ELF-1 (cell line): ENCODE measurements at places on chromosomes 16 and 17.

DNA sequence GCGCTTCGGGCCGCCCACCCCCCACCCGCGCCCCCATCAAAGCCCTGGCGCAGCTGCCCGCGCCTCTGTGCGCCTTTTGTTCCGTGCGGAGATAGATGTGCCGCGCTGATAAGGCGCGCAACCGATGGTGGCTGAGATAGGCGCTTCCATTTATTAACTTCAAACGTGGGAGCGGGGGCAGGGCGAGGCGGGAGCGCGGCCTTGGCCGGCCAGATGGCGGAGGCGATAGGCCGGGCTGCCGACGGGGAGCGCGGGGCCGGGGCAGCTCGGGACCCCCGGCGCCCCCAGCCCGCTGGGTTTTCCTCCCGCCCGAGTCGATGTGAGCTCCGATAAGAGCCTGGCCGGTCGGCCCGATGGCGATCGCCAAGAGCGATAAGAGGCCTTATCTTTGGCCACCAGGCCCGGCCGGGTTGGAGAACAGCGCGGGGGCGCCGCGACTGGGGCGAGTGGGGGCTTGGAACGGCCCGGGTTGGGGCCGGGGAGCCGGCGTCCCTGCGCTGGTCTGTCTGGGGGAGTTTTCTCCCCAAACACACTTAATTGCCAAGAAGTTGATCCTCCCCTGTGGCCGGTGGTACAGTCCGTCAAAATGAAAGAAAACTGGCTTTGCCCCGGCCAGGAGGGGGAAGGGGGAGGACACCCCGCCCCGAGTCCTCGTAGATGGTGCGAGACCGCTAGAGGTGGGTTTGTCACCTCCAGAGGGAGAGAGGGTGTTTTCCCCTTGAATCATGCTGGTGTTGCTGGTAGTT is 2.7 kb downstream of the ZFPM1 start:
- peak; percentile 56 for DNase-seq

DNA sequence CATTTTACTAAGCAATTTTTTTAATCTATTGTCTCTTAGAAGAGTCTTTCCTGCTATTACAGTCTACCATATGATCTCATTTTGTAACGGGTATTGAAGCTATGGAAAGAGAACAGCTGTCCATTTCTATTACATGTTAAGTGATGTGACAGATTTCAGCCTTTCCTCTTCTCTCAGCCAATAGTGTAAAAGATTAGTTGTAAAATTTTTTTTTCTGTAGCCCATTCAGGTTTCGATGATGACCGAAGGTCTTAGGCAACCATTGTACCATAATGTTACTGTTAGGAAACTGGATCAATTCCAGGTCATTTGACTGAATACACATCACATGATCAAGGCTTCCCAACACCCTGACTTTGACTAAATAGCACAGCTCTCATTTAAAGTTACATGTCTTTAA is 147.6 kb upstream of the HLF start:
- no peak for DNase-seq

GRCh38 chr17:75610103-75610984 is 22.7 kb downstream of the MYO15B start:
- no peak for DNase-seq

GRCh38 chr16:87602001-87602775 is at the start of gene JPH3:
TSS of gene JPH3 (plus strand) at chr16:87602508. CDS start at chr16:87603147, 639 bp downstream.
- no peak for DNase-seq

DNA sequence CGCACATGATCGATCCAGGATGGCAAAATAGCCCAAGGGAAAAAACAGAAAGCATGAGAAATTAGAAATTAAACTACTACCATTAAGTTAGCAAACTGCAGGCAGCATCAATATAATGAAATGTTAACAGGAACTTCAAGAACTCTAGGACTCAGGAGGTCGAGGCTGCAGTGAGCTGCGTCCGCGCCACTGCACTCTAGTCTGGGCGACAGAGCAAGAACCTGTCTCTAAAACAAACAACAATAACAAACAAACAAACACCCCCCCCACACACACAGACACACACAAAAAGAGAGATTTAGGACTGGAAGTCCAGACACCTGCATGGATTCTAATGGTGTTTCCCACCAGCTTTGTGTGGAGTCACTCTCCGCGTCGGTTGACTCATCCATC is 525 bp upstream of the SEPHS2 start:
- DNase-seq: no peak

GRCh38 chr17:82843904-82844680 is 4.3 kb upstream of the ZNF750 start:
- DNase-seq: no peak
